ENCODE measurements at places on chromosomes 3 and 15.

- no peak for DNase-seq
These were observed 2.7 kb downstream of the ZNF654 start for GRCh38 chr3:88061746-88062145.

GRCh38 chr15:90465930-90466567 lies 63.7 kb upstream of the CRTC3 start:
- no peak for DNase-seq

DNA sequence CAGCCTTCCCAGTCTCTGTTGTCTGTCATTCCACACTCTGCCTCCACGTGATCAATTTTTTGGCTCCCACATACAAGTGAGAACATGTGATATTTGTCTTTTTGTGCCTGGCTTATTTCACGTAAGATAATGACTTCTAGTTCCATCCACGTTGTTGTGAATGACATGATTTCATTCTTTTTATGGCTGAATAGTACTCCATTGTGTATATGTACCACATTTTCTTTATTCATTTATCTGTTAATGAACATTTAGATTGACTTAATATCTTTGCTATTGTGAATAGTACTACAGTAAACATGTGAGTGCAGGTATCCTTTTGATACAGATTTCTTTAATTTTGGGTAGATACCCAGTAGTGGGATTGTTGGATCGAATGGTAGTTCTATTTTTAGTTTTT lies 31.4 kb downstream of the ASB14 start:
- DNase-seq, result no peak

DNA sequence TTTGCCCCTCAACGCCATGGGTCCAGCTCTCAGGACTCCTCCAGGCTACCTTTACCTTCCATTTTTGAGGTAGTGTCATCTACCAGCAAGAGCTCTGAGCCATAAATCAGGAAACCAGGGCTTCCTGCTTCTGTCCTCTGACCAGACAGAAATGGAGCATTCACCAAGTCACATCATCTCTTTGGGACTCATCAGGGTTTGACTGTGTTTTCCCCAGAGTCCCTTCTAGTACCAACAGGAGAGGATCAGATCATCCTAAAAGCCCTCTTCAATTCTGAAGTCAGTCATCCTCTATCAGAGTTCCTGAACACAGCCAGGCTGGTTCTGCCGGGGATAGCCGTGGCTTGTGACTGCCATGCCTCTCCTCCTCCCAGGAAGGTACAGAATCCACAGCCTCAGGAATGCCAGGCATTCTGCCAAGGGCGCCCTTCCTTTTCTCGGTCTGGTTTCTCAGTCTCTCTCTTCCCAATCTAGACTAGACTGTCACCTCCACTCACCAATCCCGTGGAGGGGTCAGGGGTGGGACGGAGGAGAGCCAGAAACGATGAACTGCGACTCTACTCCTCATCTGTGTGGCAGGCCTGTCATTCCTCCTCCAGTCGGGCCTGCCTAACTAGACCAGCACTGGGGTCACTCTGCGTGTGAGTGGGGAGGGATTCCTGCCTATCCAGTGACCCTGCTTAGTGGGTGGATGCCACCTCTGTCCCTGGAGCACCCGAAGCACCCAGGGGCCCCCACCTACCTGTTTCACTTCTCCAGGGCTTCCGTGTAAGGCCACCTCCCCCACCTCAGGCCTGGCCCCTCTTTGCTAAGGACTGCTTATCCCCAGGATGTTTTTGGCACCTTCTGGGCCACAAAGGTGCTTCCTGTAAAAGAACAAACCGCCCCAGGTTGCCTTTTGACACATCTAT lies 30.9 kb downstream of the CCNL1 start:
- DNase-seq, result peak; percentile 68

GRCh38 chr15:98760112-98760826 lies 111.9 kb downstream of the IGF1R start:
- peak; percentile 65 for DNase-seq

GRCh38 chr3:51747840-51748239 lies 31.2 kb downstream of the IQCF6 start:
- DNase-seq, result no peak

DNA sequence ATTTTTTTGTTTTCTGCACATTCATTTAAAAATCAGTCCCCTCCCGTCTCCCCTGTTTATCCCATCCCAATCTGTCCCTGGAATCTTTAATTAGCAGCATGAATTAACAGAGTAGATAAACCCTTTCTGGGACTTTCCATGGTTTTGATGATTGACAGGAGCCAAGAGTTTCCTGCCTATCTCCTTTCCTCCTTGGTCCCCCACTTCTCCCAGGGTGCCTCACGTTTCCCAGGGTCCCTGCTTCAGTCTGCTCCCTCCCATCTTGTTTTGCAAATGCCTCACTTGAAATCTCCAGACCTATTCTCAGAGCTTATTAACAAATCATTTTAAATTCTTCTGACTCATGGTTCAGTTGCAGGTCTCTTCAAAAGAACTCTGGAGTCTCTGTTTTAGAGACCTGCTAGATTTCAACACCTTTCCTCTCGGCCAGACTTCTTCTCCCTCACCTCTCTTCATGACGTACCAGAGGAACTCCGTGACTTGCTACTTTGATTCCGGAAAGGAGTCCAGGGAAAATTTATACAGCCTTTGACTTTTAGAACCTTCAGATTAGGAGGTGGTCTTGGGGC lies 238.5 kb downstream of the ITPR1 start:
- no peak for DNase-seq

DNA sequence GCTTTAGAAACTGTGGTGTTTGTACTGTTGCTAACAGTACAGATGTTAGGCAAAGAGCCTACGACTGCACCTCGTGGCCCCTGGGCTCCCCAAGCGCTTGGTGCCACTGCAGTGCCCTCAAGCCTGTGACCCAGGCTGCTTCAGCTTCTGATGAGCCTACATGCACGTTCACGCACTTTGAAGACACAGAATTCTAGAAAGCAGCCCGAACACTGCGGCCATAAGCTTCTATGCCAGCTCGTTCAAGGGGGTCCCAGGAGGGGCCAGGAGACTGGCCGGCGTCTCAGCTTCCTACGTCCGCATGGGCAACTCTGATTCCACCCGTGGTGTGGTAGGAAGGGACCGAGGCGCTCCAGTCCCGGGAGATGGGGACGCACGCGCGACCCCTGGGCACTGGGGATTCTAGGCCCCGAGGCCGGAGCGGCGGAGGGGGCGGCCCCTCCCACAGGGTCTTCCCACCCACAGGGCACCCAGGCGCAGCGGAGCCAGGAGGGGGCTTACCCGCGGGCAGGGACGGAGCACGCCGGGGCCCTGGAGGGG lies 653 bp downstream of the MYO5C start:
- DNase-seq, result peak; percentile 50

DNA sequence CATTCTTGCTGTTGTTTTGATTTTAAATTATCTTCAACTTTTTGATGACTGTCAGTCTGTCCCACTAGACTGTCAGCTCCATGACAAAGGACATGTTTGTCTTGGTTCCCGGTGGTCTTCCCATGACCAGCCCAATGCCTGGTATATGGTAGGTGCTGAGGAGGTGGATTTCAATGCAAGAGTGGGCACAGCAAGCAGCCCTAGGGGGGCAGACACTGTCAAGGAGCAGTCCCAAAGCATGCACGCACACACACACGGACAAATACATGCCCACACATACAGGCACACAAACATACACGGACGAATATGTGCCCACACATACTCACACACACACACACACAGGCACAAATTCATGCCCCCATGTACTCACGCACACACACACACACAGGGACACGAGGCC lies 12.0 kb downstream of the KLF15 start:
- no peak for DNase-seq

- DNase-seq, result no peak
These were observed 179.3 kb downstream of the SMAD6 start for GRCh38 chr15:66881173-66881905.

DNA sequence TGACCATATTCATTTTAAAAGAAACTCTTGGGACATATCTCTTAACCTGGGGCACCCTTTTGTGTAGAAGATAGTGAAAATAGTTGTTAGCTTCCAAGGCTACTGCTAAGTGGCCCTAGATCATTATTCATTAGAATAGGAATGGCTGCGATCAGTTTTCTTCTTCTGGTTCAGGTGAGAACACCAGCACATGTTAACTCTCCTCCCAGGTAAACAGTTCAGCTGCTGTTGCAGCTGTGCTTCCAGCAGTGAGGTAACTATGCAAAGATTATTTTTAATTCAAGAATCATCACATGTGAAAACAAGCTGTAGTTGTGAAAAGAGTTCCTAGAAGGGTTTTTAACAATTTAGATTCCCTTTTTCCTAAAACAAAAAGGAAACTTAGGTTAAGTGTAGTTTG lies 43.3 kb downstream of the ZPLD1 start:
- no peak for DNase-seq

- DNase-seq, result peak; percentile 12
These were observed 113.2 kb downstream of the TCF12 start for GRCh38 chr15:57031605-57032004.

DNA sequence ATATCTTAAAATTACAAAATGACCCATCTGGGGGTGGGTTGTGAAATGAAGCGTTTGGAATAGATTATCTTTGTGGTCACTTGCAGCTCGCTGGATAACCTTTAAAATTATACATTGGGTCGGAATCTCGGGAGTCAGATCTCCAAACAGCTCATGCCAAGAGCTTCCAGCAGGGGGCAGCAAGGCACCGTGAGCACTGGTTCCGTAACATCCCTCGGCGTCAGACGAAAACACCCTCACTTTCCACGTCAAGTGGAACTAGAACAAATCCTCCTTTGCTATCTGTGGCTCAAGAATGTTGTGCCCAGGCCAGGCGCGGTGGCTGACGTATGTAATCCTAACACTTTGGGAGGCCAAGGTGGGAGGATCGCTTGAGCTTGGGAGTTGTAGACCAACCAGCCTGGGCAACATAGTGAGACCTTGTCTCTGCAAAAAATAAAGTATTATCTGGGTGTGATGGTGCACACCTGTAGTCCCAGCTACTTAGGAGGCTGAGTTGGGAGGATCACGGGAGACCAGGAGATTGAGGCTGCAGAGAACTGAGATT lies 31.1 kb downstream of the UMPS start:
- DNase-seq, result peak; percentile 85

- DNase-seq, result no peak
These were observed 47.0 kb upstream of the RARB start for GRCh38 chr3:25381083-25381482.

DNA sequence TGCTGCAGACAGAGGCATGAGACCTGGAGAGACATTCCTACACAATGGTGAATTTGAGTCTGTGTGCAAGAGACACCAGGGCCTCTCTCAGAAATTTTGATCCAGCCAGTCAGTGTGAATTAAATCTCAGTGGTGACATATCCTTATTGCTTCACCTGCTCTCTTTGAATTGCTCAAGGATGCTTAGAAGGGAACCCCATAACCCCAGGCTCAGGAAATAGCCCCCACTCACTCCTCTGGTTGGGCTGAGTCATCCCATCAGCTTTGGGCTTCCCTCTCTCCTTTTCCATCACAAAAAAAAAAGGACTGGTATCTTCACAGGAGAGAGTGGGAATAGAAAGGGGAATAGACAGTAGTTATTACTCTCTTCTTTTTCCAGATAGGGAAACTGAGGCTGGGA lies 33.0 kb upstream of the LARS2 start:
- DNase-seq, result no peak

DNA sequence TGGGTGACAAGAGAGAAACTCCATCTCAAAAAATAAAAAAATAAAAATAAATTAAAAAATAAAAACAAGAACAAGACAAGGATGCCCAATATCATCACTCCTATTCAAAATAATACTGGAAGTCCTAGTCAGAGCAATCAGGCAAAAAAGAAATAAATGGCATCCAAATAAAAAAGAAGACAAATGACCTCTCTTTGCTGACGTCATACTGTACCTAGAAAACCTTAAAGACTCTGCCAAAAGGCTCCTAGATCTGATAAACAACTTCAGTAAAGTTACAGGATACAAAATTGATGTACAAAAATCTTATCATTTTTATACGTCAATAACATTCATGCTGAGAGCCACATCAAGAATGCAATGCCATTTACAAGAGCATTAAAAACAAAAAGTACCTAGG lies 18.7 kb upstream of the HERC1 start:
- DNase-seq, result no peak

DNA sequence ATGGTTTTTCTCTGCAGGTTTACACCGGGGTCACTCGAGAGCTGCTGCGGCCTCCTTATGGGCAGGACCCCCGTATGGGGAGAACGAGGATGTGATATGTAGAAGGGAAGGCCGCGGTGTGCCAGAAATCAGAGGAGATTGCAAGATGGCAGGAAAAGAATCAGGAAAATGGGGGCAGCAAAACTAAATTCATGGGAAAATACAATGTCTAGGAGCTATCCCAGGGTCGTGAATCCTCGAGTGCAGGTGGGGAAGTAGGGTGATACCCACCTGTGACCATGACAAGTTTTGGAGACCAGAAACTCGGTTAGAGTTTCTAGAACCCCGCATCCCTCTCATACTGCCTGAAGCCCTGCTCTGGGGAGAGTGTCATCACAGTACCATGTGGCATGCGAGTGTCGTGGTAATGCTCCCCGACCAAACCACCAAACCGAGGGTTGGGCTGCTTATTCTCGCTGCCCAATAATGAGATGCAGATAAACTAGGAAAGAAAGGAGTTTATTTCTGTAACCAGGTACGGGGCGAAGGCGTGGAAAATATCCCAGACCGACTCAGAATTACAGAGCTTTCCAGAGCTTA lies 781 bp downstream of the TRNT1 start:
- DNase-seq, result no peak

DNA sequence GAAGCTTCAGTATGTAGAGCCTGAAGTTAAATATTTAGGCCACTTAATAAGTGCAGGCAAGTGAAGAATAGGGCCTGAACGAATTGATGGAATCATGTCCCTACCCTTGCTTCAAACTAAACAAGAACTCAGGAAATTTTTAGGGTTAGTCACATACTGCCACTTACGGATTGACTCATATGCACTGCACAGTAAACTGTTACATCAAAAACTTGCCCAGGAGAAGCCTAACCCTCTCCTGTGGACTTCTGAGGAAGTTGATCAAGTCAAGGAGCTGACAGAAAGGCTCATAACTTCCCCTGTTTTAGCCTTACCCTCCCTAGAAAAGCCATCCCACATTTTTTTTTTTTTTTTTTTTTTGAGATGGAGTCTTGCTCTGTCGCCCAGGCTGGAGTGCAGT lies 20.6 kb upstream of the KBTBD12 start:
- no peak for DNase-seq

DNA sequence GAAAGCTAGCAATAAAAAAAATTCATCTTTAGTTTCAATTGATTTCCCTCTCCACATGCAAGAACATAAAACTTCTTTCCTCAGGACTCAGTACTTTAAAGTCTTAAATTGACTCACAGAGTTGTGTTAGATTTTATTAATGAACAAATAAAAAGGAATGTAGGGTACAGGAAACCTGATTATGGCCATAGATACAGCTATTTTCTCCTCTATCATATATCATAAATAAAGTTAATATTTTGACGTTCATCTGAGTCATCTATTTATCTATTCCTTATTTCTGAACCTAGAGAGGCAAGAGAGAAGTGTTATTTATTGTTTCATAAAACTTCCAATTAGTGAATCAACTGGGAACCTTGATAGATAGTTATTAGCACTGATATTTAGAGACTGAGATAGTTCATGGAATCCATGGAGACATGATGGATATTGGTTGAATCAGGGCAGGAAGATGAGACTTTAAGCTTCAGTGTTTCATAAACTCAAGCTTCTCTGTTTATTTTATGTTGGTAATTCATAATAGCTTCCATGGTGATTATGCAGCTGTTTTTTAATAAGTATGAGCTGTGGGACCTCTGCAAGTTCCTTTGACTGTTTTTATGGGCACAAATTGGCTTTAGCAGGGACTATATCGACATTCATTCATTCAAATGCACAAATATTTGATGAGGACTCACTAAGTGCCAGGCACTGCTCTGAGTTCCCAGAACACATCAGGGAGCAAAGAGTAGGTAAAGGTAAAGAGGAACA lies 143.5 kb upstream of the TGFBR2 start:
- DNase-seq, result no peak
